ENCODE measurements at places on chromosomes 12 and 14.

DNA sequence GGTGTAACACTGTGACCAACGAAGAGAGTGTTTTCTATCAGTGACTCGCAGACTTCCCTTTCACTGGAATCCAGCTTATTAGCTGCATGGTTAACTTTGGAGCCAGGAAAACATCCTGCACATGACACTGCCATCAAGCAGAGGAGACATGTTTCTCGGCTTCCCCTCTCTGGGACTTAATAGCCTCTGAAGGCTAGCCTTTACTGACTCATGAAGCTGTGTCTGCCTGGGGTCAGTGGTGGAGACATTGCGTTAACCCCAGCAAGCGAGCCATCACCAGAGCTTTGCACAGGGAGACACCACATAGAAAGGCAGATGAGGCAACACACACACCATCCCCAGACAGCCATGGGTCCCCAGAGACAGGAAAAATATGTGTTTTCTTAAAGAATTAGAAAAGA is 126.9 kb upstream of the PRICKLE1 start:
- no peak for DNase-seq

GRCh38 chr14:95228240-95228639 is 70.9 kb upstream of the DICER1 start:
- no peak for DNase-seq

- no peak for DNase-seq
These were observed 49.9 kb upstream of the FOXN3 start for GRCh38 chr14:89466944-89467343.

DNA sequence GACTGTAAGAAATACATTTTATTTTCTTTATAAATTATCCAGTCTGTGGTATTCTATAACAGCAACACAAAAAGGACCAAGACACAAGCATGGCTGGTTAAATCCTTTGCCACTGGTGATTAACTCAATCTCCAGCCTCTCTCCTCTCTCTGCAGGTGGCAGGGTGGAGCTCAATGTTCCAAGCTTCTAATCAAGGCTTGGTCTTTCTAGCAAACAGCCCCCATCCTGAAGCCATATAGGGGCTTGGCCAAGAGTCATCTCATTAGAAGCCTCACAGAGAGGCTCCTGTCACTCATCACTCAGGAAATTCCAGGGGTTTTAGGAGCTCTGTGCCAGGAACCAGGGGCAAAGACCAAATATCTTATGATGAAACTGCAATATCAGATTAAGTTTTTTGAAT is 12.0 kb downstream of the C12orf75 start:
- no peak for DNase-seq

DNA sequence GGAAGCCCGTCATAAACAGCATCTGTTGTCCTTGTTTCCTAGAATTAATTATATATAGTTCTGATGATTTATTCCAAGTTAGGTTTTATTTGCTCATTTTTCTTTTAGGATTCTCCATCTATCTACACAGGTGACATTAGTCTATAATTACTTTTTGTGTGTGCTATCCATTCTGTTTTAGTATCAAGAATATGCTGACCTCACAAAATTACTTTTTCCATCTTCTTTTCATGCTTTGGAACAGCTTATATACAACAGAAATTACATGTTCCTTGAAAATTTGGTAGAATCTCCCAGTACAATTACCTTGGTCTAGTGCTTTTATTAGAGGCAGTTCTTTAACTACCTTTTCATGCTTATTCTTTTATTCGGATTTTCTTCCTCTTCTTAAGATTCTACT is 54.3 kb upstream of the CATSPERB start:
- no peak for DNase-seq
